Amygdala (tissue), 56 donors: ENCODE measurements at places on chromosomes 16 and 17.

DNA sequence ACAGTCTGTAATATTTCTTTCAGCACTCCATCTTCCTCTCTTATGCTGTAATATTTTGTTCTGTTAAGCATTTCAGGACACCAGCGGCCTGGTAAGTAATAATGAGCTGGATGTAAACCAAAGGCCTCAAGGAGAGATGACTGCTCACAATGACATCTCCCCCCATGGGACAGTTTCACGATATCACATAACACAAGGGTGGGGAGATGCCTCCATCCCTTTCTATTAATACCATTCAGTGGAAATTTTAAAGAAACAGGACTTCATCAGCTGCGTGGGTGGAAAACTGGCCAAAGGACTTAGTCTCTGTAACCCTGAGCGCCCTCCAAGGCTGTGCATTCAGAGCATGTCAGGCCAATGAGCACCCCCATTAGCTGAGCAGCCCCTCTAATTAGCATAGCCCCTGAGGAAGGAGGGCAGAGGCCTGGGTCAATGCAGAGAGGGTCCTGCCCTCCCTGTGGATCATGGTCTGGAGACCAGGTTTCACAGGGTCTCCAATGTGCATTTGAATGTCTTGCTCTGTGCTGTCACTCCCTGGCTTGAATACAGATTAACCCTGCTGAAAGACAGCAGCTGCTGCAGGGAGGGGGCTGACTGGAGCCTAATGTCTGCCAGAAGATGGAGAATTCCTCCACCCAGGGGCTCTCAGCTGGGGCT, 156.4 kb downstream of the HS3ST2 start:
- no peak for DNase-seq

- no peak for DNase-seq
These were observed 23.6 kb downstream of the ABCA6 start for GRCh38 chr17:69117855-69118784.

- DNase-seq = no peak
These were observed 28.6 kb upstream of the WSB1 start for GRCh38 chr17:27265333-27265732.

DNA sequence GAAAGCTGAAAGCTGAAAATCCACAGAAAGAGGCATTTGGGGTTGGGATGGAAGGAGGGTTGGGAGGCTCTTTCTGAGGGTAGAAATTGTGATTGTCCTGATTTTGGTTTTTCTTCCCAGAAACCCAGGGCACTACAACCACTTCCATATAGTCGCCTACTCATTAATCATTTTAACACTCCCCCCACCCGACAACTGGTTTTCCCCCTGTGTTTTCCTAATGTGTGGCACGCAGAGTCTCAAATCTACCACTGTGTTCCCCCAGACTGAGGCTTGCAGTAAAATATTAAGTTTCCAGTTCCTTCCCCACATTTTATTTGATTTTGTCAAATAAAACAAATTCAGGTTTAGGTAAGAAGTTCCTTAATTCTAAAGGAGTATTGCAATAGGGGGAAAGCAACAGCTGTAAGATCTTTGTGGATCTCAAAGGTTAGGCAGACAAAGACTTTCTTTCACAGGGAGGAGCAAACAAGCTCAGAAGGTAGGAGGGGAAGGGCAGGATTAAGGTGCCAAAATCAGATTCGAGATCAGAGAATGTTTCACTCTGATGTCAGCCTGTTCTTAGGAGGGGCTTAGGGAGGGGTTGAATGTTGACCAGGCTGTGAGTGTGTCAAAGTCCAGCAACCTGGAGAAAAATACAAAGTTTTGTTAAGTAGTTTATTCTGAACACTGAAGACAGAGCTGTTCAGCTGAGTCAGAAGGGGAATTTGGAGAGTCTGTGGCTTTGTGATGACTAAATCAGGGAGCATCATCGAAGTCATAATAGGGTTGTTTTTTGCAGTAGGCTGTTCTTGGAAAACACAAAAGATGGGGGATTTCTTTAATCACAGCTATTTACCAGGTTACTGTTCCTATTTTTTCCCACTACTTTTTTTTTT, 3.6 kb downstream of the ZNF267 start:
- DNase-seq = no peak

- no peak for DNase-seq
These were observed 129.5 kb downstream of the CDH13 start for GRCh38 chr16:82756283-82756599.
